ENCODE measurements at places on chromosomes 3 and 15. TPM values are rescaled to one million over a fixed set of nuclear protein-coding genes. Genes with fewer than 3 reads are reported as not detected.

DNA sequence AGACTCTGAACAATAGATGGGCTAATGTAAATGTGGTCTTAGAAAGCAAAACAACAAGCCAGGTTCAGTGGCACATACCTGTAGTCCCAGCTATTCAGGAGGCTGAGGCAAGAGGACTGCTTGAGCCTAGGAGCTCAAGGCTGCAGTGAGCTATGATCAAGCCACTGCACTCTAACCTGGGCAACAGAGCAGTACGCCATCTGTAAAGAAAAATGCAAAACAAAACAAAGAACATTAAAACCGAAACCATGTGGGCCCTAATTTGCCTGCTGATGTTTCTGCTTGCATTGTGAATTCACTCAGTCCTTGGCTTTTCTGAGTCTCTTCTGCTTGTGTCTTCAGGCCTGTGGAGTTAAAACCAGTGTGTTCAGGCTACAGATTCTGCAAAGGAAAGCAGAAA, 56.7 kb downstream of the CCNL1 start:
- H3K27me3 ChIP-seq, result no peaks in the 10 kb centered on the region
- H3K4me3 ChIP-seq, result no peak overlapping the region
- peaks cover 4% of the 10 kb centered on the region for H3K4me1 ChIP-seq
- no peaks in the 10 kb centered on the region for H3K36me3 ChIP-seq
- DNase-seq, result no peak

- H3K4me1 ChIP-seq, result peaks cover 4% of the 10 kb centered on the region
- no peak overlapping the region for H3K27ac ChIP-seq
- DNase-seq, result no peak
- H3K36me3 ChIP-seq, result peaks cover 11% of the 10 kb centered on the region
- no peak overlapping the region for H3K4me3 ChIP-seq
Measured at GRCh38 chr3:101823525-101823924, 25.8 kb upstream of the NFKBIZ start.

DALRD3 gene
- 30.4 TPM for total RNA-seq

DNA sequence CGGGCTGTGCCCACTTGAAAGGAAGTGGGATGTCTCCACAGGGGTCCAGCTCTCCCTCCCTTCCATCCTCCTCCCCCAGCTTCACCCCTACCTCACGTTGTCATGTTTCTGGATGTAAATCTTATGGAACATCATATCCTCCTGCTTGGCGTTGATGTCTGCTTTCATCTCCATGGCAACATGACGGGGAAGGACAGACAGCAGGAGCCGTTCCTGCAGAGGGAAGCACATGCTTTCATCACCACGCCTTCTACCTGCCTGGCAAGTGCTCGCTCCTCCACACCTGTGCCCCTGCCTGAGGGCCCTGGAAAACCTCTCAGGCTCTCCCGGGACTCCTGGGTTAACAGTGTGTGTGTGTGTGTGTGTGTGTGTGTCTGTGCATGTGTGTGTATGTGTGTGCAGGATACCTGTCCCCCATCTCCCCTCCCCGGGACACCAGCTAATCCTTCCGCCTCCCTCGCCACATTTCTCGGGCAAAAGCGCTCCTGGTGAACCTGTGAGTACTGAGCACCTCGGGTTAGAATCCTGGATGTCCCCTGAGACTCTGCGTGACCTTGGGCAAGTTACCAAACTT, 101.1 kb downstream of the ADCY5 start:
- no peaks in the 10 kb centered on the region for H3K27me3 ChIP-seq
- no peaks in the 10 kb centered on the region for H3K36me3 ChIP-seq
- peaks cover 5% of the 10 kb centered on the region for H3K4me1 ChIP-seq
- H3K4me3 ChIP-seq, result no peak overlapping the region

DPH6 gene
- 30.5 TPM for total RNA-seq

GRCh38 chr3:61985020-61985419, 388.3 kb downstream of the FEZF2 start:
- H3K27ac ChIP-seq, result no peak overlapping the region
- H3K4me3 ChIP-seq, result no peak overlapping the region
- H3K4me1 ChIP-seq, result no peaks in the 10 kb centered on the region
- no peaks in the 10 kb centered on the region for H3K27me3 ChIP-seq
- no peaks in the 10 kb centered on the region for H3K36me3 ChIP-seq

GRCh38 chr3:4584456-4585249, 91.5 kb downstream of the ITPR1 start:
- H3K27me3 ChIP-seq, result no peaks in the 10 kb centered on the region
- DNase-seq, result no peak
- H3K27ac ChIP-seq, result no peak overlapping the region
- no peaks in the 10 kb centered on the region for H3K36me3 ChIP-seq
- no peak overlapping the region for H3K4me3 ChIP-seq
- H3K4me1 ChIP-seq, result peaks cover 3% of the 10 kb centered on the region

GRCh38 chr3:74267588-74268184, 346.8 kb downstream of the CNTN3 start:
- no peaks in the 10 kb centered on the region for H3K27me3 ChIP-seq
- DNase-seq, result no peak
- no peak overlapping the region for H3K4me3 ChIP-seq
- no peak overlapping the region for H3K27ac ChIP-seq

DNA sequence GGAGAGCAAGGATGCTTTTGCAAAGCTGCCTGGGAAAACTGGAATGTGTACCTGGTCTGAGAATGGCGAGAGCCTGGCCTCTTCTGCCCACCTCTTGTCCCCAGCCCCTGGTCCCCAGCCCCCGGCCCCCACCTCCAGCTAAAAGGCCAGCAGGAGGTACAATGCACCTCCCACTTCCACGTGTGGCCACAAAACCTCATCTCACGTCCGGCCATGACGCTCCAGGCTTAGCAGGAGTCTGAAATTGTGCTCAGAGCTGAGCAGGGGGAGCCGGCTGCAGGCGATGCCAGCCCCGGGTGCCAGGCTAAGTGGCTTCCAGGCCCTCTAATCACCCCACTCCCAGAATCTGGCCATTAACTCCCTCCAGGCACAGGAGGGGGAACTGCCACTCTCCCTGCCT, 83.1 kb upstream of the PRR20G start:
- no peak for DNase-seq
- no peaks in the 10 kb centered on the region for H3K4me1 ChIP-seq
- H3K4me3 ChIP-seq, result no peak overlapping the region

- H3K27me3 ChIP-seq, result no peaks in the 10 kb centered on the region
- no peaks in the 10 kb centered on the region for H3K4me1 ChIP-seq
- DNase-seq, result no peak
- H3K4me3 ChIP-seq, result no peak overlapping the region
- no peaks in the 10 kb centered on the region for H3K36me3 ChIP-seq
Measured at GRCh38 chr15:61983081-61983480, 77.2 kb downstream of the VPS13C start.

DNA sequence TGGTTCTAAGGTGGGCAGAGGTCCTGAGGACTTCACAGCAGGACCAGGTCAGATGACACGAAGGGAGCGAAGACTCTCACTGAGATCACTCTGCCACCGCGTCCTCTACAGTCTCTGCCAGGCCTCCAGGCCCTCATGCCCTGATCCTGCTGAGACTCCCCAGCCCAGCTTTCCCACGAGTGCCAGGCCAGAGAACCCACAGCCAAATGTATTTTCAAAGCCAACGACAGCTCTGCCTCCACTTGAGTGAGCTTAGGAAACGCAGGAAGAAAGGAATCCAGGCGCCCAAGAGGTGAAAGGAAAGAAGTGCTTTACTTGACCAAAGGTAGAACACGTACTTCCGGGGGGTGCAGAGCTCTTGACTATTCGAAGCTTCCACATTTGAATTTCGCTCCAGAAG, 275.0 kb downstream of the XXYLT1 start:
- H3K4me1 ChIP-seq, result no peaks in the 10 kb centered on the region
- no peaks in the 10 kb centered on the region for H3K27me3 ChIP-seq
- no peak for DNase-seq
- H3K36me3 ChIP-seq, result no peaks in the 10 kb centered on the region

- peaks cover 19% of the 10 kb centered on the region for H3K4me1 ChIP-seq
- no peak overlapping the region for H3K4me3 ChIP-seq
- peaks cover 40% of the 10 kb centered on the region for H3K27me3 ChIP-seq
- no peak for DNase-seq
Measured at GRCh38 chr3:128998561-128998960, 2.5 kb upstream of the EFCC1 start.

GRCh38 chr3:72548461-72548860, 299.8 kb downstream of the SHQ1 start:
- H3K36me3 ChIP-seq, result no peaks in the 10 kb centered on the region
- no peak overlapping the region for H3K4me3 ChIP-seq
- H3K4me1 ChIP-seq, result peaks cover 5% of the 10 kb centered on the region
- no peak for DNase-seq
- no peak overlapping the region for H3K27ac ChIP-seq

DNA sequence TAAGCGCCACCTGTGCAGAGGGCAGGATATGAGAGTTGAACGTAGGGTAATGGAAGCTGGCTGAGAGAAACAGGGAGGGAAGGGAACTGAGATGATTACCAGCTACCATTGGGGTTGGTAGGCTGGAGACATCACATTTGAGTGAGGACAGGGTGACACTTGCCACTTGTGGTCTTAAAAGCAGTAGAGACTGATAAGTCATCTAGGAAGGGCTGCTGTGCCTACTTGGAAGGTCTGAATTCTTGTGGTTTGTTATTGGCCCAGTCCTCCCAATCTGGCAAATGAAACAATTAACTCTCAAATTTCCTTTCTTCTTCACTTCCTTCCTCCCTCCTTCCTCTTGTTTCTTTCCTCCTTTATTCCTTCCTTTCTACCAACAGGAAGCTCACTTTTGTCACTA, 46.8 kb downstream of the COL6A5 start:
- no peaks in the 10 kb centered on the region for H3K36me3 ChIP-seq
- DNase-seq, result no peak
- no peak overlapping the region for H3K27ac ChIP-seq
- H3K27me3 ChIP-seq, result no peaks in the 10 kb centered on the region
- no peak overlapping the region for H3K4me3 ChIP-seq

- no peaks in the 10 kb centered on the region for H3K27me3 ChIP-seq
- no peak overlapping the region for H3K27ac ChIP-seq
- DNase-seq, result no peak
- no peaks in the 10 kb centered on the region for H3K36me3 ChIP-seq
- H3K4me1 ChIP-seq, result peaks cover 2% of the 10 kb centered on the region
- H3K4me3 ChIP-seq, result no peak overlapping the region
Measured at GRCh38 chr3:195238081-195238571, 32.8 kb downstream of the XXYLT1 start.

SCG5 gene
- total RNA-seq, result 16.9 TPM

- H3K4me1 ChIP-seq, result no peaks in the 10 kb centered on the region
- H3K27me3 ChIP-seq, result no peaks in the 10 kb centered on the region
- DNase-seq, result no peak
- H3K4me3 ChIP-seq, result no peak overlapping the region
- no peaks in the 10 kb centered on the region for H3K36me3 ChIP-seq
Measured at GRCh38 chr15:27855137-27855536, 244.0 kb downstream of the OCA2 start.

GRCh38 chr3:164408326-164408725, 670.0 kb downstream of the SI start:
- no peaks in the 10 kb centered on the region for H3K36me3 ChIP-seq
- no peaks in the 10 kb centered on the region for H3K27me3 ChIP-seq
- H3K27ac ChIP-seq, result no peak overlapping the region
- DNase-seq, result no peak
- no peak overlapping the region for H3K4me3 ChIP-seq
- no peaks in the 10 kb centered on the region for H3K4me1 ChIP-seq

GOLGA8Q gene
- not detected for total RNA-seq

DNA sequence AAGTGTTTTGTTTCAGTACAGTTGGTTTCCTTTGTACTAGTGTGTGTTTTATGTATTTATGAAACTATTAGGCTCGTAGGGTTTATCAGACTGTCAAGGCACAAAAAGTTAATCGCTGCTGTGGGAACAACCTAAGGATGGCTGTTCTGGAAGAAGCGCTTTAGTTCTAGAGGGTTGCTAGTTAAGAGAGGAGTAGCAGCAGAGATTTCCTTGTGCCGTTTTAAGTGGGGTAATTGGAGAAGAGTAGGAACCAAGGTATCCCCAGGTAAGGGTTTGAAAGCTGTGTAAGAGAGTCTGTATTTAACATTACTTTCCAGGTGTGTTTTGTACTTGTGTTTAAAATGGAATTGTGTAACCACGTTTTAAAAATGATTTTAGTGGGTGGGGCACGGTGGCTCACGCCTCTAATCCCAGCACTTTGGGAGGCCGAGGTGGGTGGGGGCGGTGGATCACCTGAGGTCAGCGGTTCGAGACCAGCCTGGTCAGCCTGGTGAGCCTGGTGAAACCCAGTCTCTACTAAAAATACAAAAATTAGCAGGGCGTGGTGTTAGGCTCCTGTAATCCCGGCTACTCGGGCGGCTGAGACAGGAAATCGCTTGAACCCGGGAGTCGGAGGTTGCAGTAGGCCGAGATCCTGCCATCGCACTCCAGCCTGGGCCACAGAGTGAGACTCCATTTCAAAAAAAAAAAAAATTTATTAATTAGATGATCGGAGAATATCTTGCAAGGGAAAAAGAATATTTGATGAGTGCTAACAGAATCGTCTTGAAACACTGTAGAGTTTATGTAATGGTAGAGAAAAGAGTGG, 2.6 kb downstream of the MORF4L1 start:
- DNase-seq, result no peak
- peaks cover 2% of the 10 kb centered on the region for H3K36me3 ChIP-seq
- H3K4me1 ChIP-seq, result peaks cover 8% of the 10 kb centered on the region
- peak overlapping the region; percentile 100 for H3K4me3 ChIP-seq
- H3K27me3 ChIP-seq, result no peaks in the 10 kb centered on the region
- H3K27ac ChIP-seq, result peak overlapping the region; percentile 41

TMEM44 gene
- 15.4 TPM for total RNA-seq

GRCh38 chr3:53616321-53616720, 121.9 kb downstream of the CACNA1D start:
- no peaks in the 10 kb centered on the region for H3K36me3 ChIP-seq
- DNase-seq, result no peak
- H3K4me3 ChIP-seq, result no peak overlapping the region
- H3K27ac ChIP-seq, result no peak overlapping the region
- H3K27me3 ChIP-seq, result no peaks in the 10 kb centered on the region
- no peaks in the 10 kb centered on the region for H3K4me1 ChIP-seq

- H3K36me3 ChIP-seq, result no peaks in the 10 kb centered on the region
- no peaks in the 10 kb centered on the region for H3K4me1 ChIP-seq
- H3K27me3 ChIP-seq, result no peaks in the 10 kb centered on the region
- H3K4me3 ChIP-seq, result no peak overlapping the region
- no peak overlapping the region for H3K27ac ChIP-seq
Measured at GRCh38 chr3:127991251-127991650, 61.0 kb upstream of the SEC61A1 start.

CCDC9B gene
- 0.78 TPM for total RNA-seq

- no peaks in the 10 kb centered on the region for H3K36me3 ChIP-seq
- no peaks in the 10 kb centered on the region for H3K27me3 ChIP-seq
- DNase-seq, result no peak
- H3K4me1 ChIP-seq, result no peaks in the 10 kb centered on the region
Measured at GRCh38 chr3:52794612-52795099, at the start of gene ITIH3. Gene ITIH3, plus strand, starts transcription at chr3:52794796. Its CDS starts 8 bp downstream, at chr3:52794804.

DNA sequence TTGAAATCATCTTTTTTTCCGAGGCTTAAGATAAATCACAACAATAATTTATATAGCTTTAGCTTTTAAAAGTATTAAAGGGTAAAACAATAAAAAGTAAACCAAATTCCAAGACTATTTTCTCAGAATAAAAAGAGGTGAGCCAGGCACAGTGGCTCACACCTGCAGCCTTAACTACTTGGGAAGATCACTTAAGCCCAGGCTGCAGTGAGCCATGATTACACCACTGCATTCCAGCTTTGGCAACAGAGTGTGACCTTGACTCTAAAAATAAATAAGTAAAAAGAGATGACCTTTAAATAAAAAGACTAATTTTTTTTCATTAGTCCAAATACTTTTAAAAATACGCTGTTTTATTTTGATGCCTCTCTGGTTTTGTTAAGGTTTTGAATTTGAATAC, 54.4 kb downstream of the C3orf80 start:
- no peaks in the 10 kb centered on the region for H3K27me3 ChIP-seq
- no peak overlapping the region for H3K4me3 ChIP-seq
- H3K36me3 ChIP-seq, result no peaks in the 10 kb centered on the region
- H3K4me1 ChIP-seq, result no peaks in the 10 kb centered on the region
- no peak overlapping the region for H3K27ac ChIP-seq
- no peak for DNase-seq

- H3K36me3 ChIP-seq, result no peaks in the 10 kb centered on the region
- no peak overlapping the region for H3K4me3 ChIP-seq
- no peak overlapping the region for H3K27ac ChIP-seq
Measured at GRCh38 chr3:64133272-64133671, 92.0 kb downstream of the PRICKLE2 start.
